GM12878 (cell line): ENCODE measurements at places on chromosomes 3 and 15. TPM values are rescaled to one million over a fixed set of nuclear protein-coding genes. Genes with fewer than 3 reads are reported as not detected.

DNA sequence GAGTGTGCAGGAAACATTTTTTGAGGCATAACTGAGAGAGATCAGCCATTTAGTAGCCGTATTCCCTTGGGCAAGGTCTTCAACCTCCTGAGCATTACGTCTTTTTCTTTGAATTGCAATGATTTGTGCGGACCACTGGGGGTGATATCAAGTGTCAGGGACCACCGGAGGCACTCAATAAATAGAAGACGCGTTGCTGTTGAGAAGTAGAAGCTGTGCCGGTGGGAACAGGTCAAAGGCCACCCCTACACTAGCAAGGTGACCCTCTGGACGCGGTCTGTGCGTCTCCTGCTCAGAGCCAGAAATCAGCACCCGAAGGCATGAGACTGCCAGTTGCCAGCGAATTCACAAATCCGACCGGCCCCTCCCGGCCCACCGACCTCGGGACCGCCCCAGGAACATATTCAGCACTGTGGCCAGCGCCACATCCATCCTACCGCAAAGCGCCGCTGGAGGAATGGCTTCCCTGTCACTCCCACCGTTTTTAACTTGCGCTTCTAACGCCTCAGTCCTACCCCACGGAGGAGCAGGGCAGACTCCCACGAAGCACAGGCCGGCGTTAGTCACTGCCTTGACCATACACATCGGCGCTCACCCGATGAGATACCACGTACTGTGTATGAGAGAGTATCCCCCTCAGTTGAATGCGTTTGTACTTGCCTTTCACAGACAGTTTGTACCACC, 1.4 kb upstream of the GHSR start:
- DNase-seq, result no peak

DNA sequence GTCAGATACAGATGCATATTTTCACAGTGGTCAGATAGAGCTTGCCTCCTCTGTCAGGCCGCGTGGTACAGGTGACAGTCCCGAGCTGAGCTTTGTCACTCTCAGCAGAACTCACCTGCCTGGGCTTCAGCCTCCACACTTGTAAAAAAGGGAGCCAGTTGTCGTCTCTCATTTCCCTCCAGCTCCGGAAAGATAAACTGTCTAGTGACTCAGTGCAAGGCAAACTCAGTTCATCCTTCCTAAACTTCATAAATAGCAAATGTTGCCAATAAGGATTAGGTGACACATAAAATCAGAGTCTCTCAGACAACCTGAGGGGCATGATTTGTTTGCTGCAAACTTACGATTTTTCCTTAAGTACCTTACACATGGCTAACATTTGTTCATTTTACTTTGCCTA, 116.8 kb downstream of the GABRB3 start:
- no peak for DNase-seq

GRCh38 chr3:195209847-195210265, 61.1 kb downstream of the XXYLT1 start:
- DNase-seq, result no peak

GRCh38 chr3:60772584-60772983, 478.7 kb downstream of the FHIT start:
- no peak for DNase-seq

DNA sequence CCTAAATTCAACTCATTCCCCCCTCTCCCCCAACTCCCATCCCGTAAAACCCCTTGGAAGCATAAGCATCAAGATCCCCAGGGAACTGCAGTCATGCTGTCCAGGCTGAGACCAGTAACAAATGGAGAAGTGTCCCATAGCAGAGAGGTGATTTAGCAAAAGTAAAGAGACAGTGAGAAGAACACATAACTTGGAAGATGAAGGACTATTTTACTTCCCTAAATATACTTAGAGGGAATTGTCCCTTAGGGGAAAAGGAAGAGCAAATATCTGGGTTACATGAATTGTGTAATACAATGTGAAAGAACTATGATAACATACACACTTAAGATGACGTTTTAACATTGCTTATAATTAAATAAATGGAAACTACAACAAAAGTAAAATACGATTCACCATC, 61.6 kb upstream of the LRRFIP2 start:
- DNase-seq, result no peak

GRCh38 chr3:53269888-53270880, 14.4 kb upstream of the TKT start:
- DNase-seq, result peak; percentile 30

GRCh38 chr15:67859331-67859946, 19.6 kb upstream of the RNU6-1 start:
- no peak for DNase-seq

DNA sequence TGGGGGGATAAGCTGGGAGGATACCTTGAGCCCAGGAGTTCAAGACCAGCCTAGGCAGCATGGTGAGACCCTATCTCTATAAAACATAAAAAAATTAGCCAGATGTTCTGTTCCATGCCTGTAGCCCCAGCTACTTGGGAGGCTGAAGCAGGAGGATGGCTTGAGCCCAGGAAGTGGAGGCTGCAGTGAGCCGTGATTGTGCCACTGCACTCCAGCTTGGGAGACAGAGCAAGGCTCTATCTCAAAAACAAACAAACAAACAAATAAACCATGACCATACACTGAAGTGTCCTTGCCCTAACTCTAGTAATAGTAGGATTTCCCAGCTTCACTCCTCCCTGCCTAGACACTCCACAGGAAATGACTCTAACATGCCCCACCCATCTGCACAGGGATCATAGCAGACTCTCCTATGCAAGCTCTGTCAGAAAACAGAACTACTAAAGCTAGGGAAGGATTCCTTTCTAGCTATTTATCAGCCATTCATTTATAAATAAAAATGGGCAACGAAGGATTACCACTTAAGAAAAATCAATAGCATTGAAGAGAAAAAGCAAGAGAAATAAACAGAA, 4.6 kb downstream of the ERICH6 start:
- DNase-seq, result no peak

GRCh38 chr3:178318340-178318739, 217.9 kb upstream of the KCNMB2 start:
- no peak for DNase-seq

CD47 gene
- total RNA-seq, result 74.6 and 87.2 TPM in 2 replicates
